ENCODE measurements at places on chromosomes 13 and 19.

DNA sequence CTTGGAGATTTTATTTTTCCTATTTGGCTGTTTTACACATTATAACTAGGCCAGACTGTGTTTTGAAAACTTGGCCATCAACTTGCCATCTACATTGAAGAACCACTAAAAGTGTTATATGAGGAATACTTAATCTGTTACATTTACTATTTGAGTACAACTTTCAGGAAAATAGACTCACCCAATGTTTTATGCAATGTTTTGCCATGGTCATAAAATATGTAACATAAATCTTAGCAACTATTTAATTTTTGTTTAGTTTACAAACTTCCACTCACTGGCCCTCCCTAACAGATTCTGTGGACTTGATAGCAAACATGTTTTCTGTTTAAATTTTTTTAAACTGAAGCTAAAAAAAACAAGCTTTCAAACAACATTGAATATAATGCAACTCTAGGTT lies 23.7 kb upstream of the TRPC4 start:
- DNase-seq = no peak

DNA sequence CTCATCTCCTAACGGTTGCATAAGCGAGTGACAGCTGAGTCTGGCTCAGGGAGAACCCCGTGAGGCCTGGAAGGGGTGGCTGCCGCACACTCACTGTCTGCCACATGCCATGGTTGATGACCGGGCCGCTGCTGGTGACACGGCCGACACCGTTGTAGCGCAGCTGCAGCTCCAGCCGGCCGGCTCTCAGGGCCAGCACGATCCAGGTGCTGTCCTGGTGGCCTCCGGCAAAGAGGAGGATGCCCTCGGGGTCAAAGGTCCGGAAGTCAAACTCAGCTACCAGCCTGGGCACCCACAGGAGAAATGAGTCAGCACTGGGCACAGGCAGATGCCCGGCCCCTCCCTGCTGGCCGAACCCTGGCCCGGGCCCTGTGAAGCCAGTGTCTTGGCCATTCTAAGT lies 31.7 kb downstream of the GAS6 start:
- no peak for DNase-seq

DNA sequence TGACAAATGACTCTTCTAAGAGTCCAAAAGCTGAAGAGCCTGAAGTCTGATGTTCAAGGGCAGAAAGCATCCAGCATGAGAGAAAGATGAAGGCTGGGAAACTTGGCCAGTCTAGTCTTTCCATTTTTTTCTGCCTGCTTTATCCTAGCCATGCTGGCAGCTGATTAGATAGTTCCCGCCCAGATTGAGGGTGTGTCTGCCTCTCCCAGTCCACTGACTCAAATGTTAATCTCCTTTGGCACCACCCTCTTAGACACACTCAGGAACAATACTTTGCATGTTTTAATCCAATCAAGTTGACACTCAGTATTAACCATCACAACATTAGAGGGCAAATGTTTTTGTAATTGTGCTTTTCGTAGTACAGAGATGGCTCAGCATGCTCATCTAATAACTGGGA lies 267.5 kb upstream of the KLHL1 start:
- DNase-seq = peak; percentile 11

DNA sequence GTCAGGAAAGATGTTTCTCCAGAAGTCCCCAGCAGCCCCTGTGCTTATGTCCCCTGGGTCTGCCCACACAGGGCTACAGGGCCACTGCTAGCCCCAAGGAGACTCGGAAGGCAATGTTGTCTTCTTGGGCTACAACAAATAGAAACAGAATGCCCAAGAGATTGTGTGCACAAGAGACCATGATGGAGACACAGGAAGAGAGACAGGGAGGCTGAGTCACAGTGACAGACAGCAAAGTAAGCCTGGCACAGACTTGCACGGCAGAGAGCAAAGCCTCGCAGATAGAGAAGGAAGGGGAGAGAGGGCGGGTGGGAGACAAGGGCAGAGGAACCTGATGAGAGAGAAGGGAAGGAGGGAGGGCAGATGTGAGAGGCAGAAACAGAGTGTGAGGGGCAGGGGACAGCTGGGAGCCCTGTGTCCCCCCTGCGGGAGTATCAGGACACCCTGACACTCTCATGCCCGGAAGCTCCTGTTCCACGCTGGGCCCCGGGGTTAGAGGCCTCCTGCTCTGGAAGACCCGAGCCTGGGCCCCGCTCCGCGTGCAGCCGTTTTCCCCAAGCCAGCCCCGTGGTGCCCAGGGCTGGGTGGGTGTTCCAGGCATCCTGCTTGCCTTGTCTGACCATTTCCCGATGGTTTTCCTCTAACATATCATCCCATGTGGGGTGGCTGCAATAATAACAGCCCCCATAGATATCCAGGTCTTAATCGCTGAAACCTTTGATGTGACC lies 2.7 kb upstream of the PLA2G4C start:
- no peak for DNase-seq

DNA sequence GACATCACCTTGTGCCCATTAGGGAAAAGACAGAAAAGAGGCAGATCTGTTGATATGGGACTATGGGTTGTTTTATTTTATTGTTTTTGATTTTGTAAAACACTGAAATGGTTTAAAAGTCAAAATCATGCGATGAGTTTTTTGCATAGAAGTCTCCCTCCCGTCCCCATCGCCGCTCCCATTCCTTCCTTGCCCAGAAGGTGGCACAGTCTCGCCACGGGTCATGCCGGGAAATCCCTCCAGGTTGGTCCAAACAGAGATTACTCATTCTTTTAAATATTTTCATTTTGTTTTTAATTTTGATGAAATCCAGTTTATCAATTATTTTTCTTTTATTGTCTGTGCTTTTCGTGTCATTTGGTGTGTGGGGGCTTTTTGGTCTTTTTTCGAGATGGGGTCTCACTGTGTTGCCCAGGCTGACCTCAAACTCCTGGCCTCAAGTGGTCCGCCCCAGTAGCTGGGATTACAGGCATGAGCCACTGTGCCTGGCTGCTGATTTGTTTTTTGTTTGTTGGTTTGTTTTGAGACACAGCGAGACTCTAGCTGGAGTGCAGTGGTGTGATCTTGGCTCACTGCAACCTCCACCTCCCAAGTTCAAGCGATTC lies 9.2 kb downstream of the PGPEP1 start:
- DNase-seq = peak; percentile 81

- no peak for DNase-seq
Observed at GRCh38 chr19:27861411-27861975, 1351.5 kb downstream of the UQCRFS1 start.

- DNase-seq = no peak
Observed at GRCh38 chr19:2440515-2440914, 13.1 kb upstream of the TIMM13 start.

GRCh38 chr13:35917942-35918645 lies 213.1 kb downstream of the DCLK1 start:
- no peak for DNase-seq

DNA sequence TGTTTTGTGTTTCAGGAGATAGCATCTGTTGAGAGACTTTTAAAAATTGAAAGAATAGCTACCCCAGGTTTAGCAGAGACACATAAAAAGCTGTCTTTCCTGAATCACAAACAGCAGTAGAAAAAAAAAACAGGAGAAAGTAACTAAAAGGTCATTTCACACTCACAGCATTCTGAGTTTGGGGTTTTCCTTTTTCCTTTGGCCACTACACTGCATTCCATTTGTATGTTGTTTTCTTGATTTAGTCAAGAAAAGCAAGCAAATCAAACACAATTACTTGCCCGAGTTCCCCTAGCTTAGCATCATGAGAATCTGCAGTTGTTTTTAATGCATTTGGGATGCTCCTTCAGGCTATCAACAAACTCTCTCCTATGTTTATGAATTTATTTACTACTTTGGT lies 161.0 kb downstream of the KCTD12 start:
- no peak for DNase-seq

GRCh38 chr13:88526186-88526852 lies 855.1 kb downstream of the SLITRK5 start:
- no peak for DNase-seq

DNA sequence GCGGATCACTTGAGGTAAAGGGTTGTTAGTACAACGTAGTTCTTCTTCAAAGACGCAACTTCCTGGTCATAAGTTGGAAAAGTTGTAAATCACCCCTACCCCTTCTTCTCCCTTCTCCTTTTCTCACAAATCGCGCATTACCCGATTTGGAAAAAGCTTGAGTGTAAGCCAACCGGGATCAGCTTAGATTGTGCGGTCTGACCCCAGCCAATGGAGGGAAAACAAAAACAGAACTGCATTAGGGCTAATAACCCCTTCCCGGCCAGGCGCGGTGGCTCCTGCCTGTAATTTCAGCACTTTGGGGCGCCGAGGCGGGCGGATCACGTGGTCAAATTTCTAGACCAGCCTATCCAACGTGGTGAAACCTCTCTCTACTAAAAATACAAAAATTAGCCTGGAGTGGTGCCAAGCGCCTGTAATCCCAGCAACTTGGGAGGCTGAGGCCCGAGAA lies 806 bp downstream of the ZNF90 start:
- peak; percentile 44 for DNase-seq

DNA sequence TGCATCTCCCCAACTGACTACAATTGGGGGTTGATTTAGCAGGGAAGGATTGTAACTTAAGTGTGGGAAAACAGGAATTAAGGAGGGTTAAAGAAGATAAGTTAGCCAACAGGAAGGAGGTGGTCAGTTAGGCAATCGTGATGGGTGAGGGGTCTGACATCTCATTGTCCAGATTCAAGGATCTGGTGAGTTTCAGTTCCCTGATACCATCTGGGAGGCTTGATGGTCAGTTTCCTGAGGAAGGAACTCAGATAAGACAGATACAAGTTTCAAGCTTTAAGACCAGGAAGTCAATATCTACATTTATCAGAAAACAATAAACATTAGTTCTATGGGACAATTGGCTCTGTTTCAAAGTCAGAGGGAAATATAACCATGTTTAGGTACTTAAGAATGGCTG lies 601.8 kb downstream of the SLITRK6 start:
- peak; percentile 8 for DNase-seq

GRCh38 chr13:113273321-113273720 lies 23.7 kb upstream of the LAMP1 start:
- DNase-seq = no peak

GRCh38 chr13:107347641-107348369 lies 779.9 kb upstream of the ARGLU1 start:
- no peak for DNase-seq

GRCh38 chr13:103931331-103931845 lies 865.2 kb upstream of the SLC10A2 start:
- DNase-seq = no peak

DNA sequence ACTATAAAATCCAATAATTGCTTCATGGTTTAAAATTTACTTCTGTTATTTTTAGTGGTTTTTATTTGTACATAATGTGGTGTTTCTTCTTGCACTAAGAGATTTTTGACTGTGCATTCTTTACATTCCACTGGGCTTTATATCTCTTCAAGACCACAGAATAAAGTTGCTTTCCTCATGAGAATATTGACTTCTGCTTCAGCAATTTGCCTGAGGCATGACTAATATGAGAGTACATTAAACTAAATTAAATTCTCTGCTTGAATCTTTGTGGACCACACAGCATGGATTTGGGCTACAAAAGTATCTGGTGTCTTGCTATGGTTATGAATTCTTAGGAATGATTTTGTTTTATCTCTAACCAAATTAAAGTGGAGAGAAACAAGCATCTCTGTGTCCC lies 1463.4 kb upstream of the PCDH20 start:
- no peak for DNase-seq

- DNase-seq = no peak
Observed at GRCh38 chr13:77544758-77545338, 9.3 kb downstream of the SCEL start.

GRCh38 chr19:56760842-56761241 lies 79.7 kb downstream of the PEG3 start:
- no peak for DNase-seq

- peak; percentile 58 for DNase-seq
Observed at GRCh38 chr19:39154629-39155100, 29.1 kb downstream of the PAK4 start.

DNA sequence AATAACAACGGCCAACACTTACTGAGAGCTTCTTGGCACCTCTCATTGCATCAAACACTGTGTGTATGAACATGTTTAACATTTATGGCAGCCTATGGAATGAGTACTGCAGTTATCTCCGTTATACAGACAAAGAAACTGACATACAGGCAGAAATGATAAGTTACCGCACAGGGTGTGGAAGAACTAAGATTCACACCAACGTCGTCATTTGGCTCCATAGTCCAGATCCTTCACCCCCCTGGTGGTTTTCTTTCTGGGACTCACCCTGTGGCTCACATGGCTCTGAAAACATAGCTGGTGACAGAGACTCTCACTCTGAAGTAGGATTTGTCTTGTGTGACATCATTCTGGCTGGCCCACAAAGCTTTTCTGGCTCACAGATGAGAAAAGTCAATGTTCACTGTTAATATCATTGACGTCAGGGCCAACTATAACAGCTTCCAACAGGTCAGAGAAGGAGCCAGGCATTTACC lies 230.1 kb downstream of the DLEU7 start:
- peak; percentile 97 for DNase-seq

GRCh38 chr19:2711172-2711874 lies 8.8 kb upstream of the GNG7 start:
- peak; percentile 47 for DNase-seq

DNA sequence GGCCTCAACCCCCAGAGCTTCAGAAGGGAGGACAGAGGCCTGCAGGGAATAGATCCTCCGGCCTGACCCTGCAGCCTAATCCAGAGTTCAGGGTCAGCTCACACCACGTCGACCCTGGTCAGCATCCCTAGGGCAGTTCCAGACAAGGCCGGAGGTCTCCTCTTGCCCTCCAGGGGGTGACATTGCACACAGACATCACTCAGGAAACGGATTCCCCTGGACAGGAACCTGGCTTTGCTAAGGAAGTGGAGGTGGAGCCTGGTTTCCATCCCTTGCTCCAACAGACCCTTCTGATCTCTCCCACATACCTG lies 969 bp upstream of the CEACAM5 start:
- DNase-seq = peak; percentile 17

GRCh38 chr13:29909975-29910674 lies 59.7 kb upstream of the UBL3 start:
- DNase-seq = no peak

GRCh38 chr19:48329167-48329891 lies 4.0 kb downstream of the EMP3 start:
- DNase-seq = peak; percentile 79

DNA sequence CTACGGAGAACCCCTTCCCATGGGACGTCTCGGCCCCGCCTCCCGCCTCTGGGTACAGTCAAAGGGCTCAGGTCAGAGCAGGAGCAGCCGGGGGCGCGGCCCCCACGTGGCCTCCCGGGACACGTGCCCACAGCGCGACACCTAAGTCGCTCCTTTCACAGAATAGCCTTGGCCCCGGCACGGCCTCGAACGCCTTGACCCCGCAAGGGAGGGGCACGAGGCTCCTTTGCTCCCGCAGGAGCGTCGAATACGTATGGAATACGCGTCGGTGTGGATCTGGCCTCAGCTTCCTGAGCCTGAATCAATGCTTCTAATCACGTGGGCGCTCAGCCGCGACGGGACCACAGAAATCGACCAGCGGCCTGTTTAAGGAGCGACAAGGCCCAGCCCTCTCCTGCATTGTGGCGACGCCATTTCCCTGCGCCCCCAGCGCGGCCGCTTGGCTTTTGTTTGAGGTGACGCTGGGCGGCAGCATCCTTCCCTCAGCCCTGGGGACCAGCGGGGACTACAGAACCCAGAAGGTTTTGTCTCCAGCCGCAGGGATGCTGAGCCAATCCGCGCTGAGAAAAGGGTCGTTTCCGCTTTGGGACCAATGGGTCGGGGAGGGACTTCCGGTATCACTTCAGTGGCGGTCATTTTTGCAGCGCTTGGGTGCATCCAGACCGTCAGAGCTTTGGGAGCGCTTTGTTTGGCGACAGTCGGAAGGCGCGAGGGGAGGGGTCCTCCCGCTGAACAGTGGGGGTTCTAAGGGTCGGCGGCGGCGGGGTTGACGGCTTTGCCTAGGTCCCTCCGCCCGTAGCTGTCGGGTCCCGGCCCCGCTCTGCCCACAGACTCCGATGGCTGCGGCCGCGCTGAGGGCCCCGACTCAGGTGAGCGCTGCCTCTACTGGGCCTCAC lies at the start of gene ZIK1:
ZIK1 (plus strand) TSS at position 625 of the 896 bp plus-strand sequence; CDS start at position 837, 212 bp downstream.
- peak; percentile 98 for DNase-seq

Data from hematopoietic multipotent progenitor cell treated with erythropoietin and hydrocortisone succinate and interleukin-3 and kit ligand, for 4 days (in vitro differentiated cells).